SJCRH30 (cell line): ENCODE measurements at places on chromosomes 3 and 15. TPM values are rescaled to one million over a fixed set of nuclear protein-coding genes. Genes with fewer than 3 reads are reported as not detected.
A peak's percentile ranks its signal among the peaks of the same experiment; 100 is the strongest.

- DNase-seq: no peak
These were observed 219.8 kb downstream of the ROBO2 start for GRCh38 chr3:77259694-77260093.

Gene MAP1A
- 10.1 and 10.3 TPM in 2 replicates for total RNA-seq

GRCh38 chr3:116306149-116306548 lies 139.1 kb downstream of the LSAMP start:
- DNase-seq: no peak

DNA sequence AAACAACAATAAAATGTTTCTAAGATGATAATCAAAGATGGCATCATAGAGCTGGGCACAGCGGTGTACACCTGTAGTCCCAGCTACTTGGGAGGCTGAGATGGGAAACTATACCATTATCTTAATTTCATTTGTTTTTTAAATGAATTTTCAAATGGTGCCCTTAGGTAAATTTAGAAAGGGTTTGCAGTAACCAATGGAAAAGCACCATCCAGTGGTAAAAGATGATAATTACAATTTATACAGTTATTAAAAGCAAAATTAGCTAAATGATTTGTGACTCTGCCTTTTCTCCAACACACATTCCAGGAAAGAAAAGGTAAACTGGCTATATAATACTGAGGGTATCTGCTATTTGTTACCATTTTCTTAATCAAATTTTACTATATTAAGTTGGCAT lies 14.4 kb upstream of the ANKRD28 start:
- peak; percentile 36 for DNase-seq

GRCh38 chr3:62479326-62479725 lies 106.0 kb upstream of the FEZF2 start:
- DNase-seq: no peak

Gene SLC12A1
- total RNA-seq: not detected in 2 replicates

- DNase-seq: no peak
These were observed 93.4 kb downstream of the CHCHD4 start for GRCh38 chr3:14031271-14031670.

GRCh38 chr3:49123687-49124086 lies 3.1 kb upstream of the USP19 start:
- no peak for DNase-seq

DNA sequence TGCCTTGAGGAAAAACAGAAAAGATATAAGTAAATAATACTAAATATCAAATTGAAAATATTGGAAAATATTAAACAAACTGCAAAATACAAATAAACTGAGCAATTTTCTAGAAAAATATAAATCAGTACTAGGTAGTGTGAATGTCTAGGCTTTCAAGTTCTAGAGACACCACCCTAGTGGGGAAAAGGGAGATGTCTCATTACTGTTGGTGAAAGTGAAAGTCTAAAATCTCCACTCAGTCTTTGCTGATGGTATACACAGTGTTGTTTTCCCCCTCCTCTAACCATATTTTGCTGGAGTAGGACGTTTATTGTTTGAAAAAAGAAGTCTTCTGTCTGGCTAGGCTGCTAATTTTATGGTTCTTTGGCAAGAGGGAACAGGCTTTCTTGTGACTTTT lies 1368.9 kb downstream of the OTOL1 start:
- DNase-seq: no peak

- DNase-seq: peak; percentile 87
These were observed 70.7 kb upstream of the ABHD2 start for GRCh38 chr15:89017370-89018066.
